ENCODE measurements at places on chromosomes 5 and 9.

GRCh38 chr5:60541980-60542379 lies 158.0 kb downstream of the DEPDC1B start:
- DNase-seq: no peak

DNA sequence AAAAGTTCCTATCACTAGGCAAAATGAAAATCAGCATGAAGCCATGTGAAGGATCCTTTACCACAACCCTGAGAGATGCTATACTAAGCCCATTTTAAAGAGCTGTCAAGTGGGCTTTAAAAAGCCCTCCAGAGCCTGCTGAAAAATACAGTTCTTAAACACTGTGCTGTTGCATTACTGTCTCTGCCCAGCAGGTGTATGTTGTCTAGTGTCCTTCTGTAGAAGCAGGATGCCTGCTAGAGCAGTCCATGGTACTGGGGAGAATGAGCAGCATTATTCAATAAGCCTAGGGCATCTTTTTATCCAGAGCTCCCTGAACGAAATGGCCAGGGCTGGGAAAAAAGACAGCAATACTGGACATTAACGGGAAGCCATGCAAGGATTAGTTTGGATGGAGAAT lies 126.2 kb upstream of the PLCXD3 start:
- peak; percentile 41 for DNase-seq

DNA sequence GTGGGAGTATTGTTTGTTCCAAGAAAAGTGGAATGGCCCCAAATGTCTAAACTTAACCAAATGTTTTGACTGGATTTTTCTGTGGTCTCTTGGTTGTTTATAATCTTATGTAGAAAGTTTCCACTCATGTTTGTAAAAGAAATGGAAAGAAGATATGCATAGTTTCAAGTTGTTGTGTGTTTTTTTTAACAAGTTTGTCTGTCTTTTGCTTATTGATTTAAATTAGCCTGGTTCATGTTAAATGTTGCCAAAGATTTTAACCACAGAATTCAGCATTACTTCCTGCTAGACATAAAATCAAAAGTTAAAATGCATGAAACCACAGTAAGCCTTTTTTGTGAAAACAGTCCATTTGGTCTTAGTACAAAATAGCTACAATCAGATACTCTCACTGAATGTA lies 14.0 kb downstream of the PPWD1 start:
- no peak for DNase-seq

DNA sequence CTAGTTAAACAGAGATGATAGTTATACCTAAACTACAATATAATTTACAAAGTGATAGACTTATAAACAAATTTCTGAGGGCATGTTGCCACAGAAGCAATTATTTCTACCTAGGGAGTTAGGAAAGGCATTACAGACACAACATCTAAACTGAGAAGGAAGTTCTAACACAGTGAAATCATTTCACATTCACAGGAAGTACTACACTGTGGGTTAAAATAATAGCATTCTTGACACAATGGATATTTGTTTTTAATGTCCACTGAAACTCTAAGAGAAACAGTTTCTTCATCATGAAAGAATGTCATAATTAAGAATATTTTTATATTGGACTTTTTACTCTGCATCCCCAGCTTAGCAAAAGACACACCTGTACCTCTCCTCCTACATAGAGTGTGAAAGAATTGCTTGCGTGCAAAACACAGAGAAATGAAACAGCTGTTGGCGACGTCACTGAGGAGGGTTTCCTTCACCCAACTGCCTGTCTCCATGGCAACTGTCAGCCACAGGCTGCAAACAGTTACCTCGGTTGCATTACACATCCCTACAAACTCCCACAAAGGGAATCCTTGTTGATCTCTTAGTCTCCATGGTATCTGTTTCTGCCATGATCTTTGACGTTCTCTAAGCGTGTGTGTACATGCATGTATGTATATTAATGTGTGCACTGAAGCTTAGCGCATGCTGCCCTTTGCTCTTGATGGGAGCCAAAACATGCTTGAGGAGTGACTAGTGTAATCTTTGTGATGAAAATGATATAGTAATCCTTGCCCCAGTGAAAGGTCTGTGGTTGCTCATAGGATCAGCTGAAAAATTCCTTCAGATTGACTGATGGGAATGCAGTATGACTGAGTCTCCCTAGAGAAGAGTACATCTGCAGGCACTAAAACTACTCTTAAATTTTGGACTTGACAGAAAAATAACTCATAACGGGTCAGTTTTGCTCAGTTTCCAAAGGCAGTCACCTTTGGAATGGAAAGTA lies 168.5 kb downstream of the ACTL7B start:
- no peak for DNase-seq

GRCh38 chr9:87503927-87504326 lies 6.3 kb downstream of the DAPK1 start:
- DNase-seq: no peak

GRCh38 chr5:79798893-79799590 lies 109.4 kb downstream of the CMYA5 start:
- no peak for DNase-seq

GRCh38 chr5:52657247-52657645 lies 130.5 kb upstream of the ITGA1 start:
- DNase-seq: peak; percentile 59

DNA sequence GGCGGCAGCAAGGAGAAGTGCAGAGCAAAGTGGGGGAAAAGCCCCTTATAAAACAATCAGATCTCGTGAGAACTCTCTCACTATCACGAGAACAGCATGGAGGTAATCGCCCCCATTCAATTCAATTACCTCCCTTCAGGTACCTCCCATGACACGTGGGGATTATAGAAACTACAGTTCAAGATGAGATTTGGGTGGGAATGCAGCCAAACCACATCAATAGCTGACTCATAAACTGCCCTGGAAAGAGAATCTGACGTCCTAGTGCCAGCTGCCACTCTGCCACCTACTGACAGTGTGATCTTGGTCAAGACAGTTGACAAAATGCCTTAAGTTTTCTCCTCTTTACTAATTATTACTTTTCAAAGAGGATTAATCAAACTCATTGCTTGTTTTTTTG lies 128.3 kb downstream of the GPBP1 start:
- DNase-seq: no peak

DNA sequence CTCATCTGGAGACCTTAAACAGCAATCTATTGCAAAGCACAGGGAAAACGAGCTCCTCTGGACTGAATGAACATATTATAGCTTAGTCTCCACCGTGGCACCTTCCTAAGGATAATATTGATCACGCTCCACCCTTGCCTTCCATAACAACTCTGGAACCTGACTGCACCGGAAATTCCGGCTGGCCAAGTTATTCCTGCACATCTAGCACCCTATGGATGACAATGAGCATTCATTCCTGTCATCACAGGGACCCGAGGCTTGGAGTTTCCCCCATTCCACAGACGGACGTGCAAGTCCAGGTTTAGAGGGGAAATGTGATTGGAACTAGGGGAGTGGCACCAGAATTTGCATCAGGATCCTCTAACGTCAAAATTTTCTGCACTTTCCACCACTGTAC lies 27.5 kb downstream of the STK10 start:
- no peak for DNase-seq

GRCh38 chr9:2781336-2781735 lies 62.6 kb downstream of the PUM3 start:
- no peak for DNase-seq

GRCh38 chr5:158115468-158115867 lies 256.5 kb upstream of the CLINT1 start:
- DNase-seq: no peak

DNA sequence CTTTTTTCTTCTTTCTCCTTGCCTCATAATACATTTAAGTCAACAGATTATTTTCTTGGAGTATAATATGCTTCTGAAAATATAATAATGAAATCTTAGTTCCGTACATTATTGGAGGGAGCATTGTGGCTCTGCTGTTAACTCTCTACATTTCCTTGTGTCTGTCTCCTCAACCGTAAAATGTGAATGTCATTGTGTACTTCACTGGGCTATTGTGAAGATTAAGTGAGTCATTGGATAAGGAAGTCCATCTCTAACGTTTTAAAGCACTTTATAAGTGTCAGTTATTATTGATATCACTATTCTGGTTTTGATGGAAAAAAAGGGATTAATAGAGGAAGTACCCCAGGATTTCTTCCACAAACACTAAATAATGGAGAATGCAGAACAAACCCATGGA lies 304.5 kb upstream of the RFX3 start:
- DNase-seq: no peak

- no peak for DNase-seq
These were observed 141.9 kb upstream of the EFNA5 start for GRCh38 chr5:107812570-107813141.

- no peak for DNase-seq
These were observed 59.7 kb downstream of the MFAP3 start for GRCh38 chr5:154098465-154098864.

- peak; percentile 92 for DNase-seq
These were observed 31.1 kb upstream of the ADAMTSL1 start for GRCh38 chr9:18442629-18443491.

GRCh38 chr9:16524078-16524477 lies 346.4 kb downstream of the BNC2 start:
- DNase-seq: no peak

DNA sequence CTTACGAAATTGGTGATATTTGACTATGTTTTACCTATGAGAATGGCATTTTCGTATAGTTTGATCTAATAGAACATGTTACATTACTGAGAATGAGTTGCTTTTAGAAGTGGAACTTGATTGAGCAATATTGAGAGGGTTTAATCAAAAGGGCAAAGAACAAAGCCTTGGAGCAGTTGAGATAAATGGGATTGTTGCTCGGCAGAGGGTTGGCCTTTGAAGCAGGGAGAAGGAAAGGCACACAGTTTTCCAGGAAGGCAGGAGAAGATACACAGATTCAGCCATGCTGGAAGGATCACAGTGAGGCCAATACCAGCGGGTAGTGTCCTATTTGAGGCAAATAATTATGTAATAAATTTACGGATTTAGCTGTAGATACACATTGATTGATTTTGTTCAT lies 19.5 kb downstream of the MAN2A1 start:
- no peak for DNase-seq

- DNase-seq: peak; percentile 82
These were observed 289.5 kb downstream of the DOCK8 start for GRCh38 chr9:503881-504852.

DNA sequence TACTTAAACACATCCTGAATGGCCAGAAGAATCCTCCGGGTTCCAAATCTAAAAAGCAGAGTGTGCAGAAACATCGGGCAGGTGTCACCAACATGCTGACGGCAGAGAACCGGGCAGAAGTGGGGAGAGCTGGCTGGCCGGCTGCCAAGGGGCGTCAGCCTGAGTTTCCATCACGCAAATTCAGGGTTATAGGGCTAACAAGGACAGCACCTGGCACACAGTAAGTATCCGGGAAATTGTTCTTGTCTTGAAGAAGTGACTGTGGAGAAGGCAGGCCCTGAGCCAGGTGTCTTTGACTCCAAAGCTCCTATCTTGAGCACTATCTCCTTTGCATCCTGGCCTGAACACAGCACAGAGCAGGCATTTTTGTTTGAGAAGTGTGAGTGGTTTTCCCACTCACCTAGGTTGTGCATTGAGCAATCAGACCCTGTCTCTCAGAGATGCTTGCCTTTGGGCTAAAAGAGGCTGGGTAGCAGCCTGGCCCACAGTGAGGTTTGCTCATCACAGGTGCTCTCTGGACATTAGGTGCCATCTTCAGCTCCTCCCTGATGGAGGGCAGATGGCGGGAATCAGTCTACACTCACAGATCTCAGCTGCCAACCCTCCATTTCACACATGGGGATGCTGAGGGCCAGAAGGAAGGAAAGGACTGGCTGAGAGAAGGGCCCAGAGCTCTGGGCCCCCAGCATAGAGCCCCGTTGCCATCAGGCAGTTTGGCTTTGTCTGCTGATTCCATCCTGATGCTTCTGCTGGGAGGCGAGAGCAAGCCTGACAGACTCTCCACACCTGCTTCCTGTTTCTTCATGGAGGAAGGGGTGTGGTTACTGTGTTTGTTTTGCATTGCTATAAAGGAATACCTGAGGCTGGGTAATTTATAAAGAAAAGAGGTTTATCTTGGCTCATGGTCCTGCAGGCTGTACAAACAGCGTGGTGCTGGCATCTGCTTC lies 52.8 kb downstream of the WHRN start:
- DNase-seq: peak; percentile 86

GRCh38 chr5:73605223-73606087 lies 20.5 kb upstream of the ARHGEF28 start:
- DNase-seq: no peak

DNA sequence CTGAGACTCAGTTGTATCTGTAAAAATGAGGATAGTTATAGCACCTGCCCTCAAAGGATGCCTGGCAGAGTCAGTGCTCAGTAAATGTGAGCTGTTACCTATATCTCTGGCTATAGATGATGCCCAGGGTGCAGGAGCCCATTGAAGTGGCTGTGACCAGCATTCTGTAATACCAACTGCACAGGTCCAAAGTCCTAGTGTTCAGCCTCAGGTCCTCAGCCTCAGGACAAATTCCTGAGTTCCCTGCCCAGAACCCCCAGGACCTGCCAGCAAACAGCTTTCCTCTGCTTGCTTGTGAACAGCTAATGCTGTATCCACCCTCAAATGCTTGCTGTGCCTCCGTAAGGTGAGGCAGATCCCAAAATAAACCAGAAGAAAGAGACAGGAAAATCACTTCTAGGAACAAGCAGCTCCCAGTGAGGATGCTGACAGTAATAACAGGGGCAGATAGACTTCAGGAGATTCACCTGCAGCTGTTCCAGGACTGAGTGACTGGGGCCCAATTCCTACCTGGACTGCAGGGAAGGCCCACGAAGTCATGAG lies 80.8 kb downstream of the SIL1 start:
- no peak for DNase-seq

DNA sequence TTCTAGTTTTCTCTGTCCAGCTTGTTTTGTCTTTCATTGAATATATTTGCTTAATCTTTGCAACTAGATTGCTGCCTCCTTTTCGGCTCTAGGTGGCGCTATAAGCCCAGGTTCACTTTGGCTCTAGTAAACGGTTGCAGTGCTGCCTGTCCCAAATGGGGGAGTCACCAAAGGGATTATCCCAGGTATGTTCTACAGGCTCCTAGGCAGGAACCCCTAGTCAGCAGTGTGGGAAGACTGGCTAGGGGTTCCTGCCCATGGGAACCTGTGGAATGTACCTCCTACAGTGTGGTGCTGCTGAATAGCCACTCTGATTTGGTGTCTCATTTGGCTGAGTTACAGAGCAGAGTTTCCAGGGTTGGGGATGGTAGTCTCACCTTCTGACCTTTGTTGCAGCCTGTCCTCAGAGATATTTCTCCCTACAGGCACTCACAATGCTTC lies 85.2 kb downstream of the ARSB start:
- no peak for DNase-seq

DNA sequence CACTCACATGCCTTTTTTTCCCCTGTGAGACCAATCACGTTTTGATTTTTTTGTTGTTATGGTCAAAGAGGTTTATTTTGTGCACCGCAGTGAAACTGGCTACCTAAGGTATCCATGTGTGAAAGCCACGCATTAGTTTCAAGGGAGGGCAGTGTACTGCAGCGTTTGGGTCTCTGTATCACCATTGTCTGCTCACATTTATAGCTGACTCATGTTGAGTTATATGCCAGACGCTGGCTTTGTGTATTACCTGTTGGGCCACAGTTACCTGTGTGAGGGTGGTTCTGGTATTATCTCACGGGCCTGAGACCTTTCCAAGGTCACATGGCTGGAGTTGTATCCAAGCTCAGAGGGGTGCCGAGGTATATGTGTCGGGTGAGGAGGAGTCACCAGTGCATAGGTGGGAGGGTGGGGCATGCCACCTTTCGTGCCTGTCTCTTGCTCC lies 75.8 kb downstream of the ARHGAP26 start:
- DNase-seq: no peak

Measured in NCI-H1092 treated with DMSO at 0.1 percent for 48 hours (cell line).